Right ventricle myocardium inferior (tissue), 1 donor: ENCODE measurements at places on chromosomes 1 and 21. TPM values are rescaled to one million over a fixed set of nuclear protein-coding genes. Genes with fewer than 3 reads are reported as not detected.

The OR2AJ1 gene
- not detected for total RNA-seq

The FAM177B gene
- total RNA-seq = not detected

DNA sequence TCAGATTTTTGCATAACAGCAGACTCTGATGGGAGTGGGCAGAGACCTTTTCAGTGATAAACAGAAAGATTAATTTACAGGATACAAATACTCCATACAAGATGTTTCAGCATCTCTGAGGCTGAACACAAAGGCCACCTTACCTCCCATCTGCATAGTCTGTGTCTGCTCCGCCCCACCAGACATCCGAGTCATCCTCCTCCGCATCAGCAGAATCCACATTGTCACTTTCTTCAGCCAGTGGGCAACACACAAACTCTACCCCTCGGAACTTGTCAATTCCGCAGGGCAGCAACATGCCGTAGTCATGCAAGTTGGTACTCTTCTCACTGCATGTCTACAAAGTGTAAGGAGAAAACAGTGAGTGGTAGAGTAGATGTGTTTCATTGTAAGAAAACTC, 119.7 kb downstream of the APP start:
- no peak for DNase-seq

GRCh38 chr1:20485527-20486456, at the start of gene CAMK2N1:
Gene CAMK2N1 (minus strand): TSS chr1:20486210. CDS start chr1:20485379, 831 bp downstream.
- DNase-seq = peak; percentile 85

The ZYG11A gene
- not detected for total RNA-seq

DNA sequence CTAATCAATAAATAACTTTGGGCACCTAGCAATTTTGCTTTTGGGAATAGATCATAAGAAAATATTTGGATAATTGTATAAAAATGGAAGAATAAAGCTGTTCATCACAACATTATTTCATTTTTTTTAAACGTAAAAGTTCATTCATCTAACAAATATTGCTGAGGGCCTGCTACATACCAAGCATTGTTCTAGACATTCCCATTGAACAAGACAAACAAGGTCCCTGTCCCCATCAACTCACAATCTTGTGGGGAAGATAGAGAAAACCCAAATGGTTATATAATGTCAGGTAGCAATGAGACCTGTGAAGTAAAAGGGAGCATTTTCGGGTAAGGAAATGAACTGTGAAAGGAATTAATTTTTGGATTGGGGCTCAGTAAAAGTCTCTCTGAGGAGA, 54.0 kb upstream of the BEND5 start:
- DNase-seq = no peak

The CFAP74 gene
- total RNA-seq = not detected

- DNase-seq = no peak
Measured at GRCh38 chr1:229478852-229479251, 29.3 kb downstream of the NUP133 start.

DNA sequence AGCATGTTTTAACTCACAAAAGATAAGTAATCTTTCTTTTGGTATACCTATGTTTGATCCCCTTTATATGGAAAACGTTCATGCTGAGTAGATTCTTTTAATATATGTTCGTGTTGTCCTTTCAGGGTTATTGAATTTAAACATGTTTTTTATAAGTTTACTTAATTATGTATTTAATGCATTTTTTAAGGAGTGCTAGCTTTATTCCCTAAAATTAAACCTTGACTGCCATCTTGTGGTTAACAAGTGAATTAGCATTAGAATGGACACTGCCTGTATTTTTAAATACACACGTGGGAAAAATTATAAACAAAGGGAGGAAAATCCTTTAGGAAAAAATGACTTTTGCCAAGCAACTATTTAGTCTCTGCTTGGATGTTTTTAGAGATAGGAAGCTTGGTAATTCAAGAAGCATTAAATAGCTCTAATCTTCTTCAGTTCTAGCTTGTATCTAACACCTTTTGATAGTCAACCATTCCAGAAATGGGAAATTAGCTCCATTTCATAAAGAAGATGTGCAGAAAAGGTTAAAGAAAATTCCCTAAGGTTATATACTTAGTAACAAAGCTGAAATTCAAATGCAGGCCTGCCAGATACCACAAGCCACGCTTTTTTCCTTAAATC, 43.0 kb downstream of the UBE2U start:
- no peak for DNase-seq
